ENCODE measurements at places on chromosomes 7 and 10. TPM values are rescaled to one million over a fixed set of nuclear protein-coding genes. Genes with fewer than 3 reads are reported as not detected.
A peak's percentile ranks its signal among the peaks of the same experiment; 100 is the strongest.

GRCh38 chr7:132723506-132724081, 147.3 kb upstream of the PLXNA4 start:
- no peak for DNase-seq

DNA sequence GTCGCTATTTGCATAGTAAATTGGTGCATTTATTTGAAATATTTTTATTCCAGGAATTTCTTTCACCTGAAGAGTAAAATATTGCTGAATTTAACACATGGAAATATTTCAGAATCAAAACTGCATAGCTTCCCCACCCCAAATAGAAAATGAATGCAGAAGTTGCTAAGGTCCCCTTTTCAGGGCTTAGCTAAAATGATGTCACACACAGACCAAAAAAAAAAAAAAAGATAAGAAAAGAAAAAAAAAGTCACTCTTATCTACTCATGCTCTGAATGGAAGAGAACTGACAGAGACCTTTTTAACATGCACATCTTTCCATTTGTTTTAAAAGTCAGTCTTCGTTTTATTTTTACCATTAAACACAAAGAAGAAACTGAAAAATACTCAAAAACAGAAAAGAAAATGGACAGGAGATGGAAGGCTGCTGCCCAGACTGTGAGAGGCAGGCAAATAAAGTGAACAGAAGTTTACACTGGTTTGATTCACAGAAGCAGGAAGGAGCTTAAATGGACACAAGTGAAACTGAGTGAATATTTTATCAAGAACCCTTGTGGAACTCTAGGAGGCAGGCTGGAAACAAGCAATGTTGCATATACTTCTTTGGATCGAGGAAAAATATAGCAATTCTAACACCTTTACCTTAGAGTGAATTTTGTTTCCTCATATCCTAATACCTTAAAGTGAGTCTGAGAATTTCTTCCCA, 32.0 kb downstream of the PSMC2 start:
- DNase-seq: no peak

- no peak for DNase-seq
Observed at GRCh38 chr10:101458869-101459268, 104.9 kb downstream of the BTRC start.

DNA sequence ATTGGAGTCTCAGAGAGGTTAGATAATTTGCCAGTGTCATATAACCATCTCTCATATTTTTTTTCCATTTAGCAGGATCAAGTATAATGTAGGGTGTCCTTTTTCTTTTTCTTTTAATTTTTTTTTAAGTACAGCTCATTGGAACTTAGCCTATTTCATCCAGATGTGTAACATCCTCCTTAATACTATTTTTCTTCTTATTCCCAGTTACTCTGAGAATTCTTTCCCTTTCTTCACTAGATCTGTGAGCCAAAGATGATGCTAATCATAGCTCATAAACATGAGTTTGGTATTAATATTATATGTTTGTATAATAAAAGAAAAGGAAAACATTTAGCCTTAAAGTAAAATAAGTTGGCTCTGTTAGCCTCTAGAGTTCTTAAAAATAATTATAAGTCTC, 32.8 kb downstream of the PPP1R9A start:
- DNase-seq: no peak

Gene VSIR
- 55.2 TPM for total RNA-seq

Gene CD36
- total RNA-seq: 726 TPM

Gene TMEM229A
- 0.34 TPM for total RNA-seq

DNA sequence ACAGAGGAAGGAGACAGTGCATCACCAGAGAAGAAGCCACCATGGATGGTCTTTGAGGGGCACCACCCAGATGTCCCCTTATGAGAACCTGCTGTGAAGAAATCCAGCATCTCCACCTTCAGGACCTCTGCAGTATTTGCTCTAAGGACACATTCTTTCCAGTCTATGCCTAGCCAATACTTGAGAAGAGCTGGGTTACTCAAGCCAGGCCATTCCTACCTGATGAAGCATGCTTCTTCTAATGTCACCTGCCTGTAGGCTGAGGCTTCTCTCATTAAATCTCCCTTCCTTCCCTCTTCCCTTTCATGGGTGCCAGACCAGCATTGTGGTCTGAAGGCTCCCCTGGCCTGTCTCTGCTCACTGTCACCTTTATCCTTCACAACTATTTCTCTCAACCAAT, 654.5 kb upstream of the AUTS2 start:
- DNase-seq: no peak

Gene PROSER2
- 8.2 TPM for total RNA-seq

GRCh38 chr7:66039094-66039670, 36.4 kb upstream of the ASL start:
- DNase-seq: no peak

Gene HMX3
- not detected for total RNA-seq

DNA sequence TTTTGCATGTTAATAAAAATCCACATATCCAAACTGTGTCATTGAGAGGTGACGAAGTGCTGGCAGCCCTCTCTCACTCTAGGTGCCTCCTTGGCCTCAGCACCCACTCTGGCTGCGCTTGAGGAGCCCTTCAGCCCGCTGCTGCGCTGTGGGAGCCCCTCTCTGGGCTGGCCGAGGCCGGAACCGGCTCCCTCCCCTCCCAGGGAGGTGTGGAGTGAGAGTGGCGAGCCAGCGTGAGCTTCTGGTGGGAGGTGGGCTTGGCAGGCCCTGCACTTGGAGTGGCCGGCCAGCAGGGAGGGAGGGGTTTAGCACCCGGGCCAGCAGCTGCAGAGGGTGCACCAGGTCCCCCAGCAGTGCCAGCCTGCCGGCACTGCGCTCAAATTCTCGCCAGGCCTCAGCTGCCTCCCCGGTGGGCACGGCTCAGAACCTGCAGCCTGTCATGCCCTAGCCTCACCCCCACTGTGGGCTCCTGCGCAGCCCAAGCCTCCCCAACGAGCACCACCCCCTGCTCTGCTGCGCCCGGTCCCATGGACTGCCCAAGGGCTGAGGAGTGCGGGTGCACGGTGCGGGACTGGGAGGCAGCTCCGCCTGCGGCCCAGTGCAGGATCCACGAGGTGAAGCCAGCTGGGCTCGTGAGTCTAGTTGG, 11.1 kb downstream of the YAE1 start:
- DNase-seq: no peak

DNA sequence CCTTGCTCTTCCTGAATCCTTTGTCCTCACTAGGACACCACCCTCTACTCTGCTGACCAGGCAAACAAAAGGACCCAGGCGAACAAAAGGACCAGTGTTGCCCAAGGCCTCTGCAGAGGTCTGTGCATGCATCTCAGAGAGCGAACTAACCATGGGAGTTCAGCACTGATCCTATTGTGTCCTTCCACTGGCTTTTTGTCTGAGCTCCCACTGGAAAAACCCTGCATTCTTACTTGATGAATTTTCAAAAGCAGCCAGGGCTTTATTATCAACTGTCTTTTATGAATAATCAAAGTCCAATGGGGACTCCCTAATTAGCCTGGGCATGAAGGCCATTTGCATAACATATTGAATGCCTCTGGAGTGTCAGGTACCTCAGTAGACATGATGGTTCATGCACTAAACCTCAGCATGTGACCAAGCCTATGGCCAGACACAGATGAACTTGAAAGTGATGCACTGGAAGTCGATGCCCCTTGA, 140.6 kb downstream of the KCNMA1 start:
- DNase-seq: no peak

GRCh38 chr7:4819560-4820404, 42.0 kb downstream of the PAPOLB start:
- peak; percentile 65 for DNase-seq

DNA sequence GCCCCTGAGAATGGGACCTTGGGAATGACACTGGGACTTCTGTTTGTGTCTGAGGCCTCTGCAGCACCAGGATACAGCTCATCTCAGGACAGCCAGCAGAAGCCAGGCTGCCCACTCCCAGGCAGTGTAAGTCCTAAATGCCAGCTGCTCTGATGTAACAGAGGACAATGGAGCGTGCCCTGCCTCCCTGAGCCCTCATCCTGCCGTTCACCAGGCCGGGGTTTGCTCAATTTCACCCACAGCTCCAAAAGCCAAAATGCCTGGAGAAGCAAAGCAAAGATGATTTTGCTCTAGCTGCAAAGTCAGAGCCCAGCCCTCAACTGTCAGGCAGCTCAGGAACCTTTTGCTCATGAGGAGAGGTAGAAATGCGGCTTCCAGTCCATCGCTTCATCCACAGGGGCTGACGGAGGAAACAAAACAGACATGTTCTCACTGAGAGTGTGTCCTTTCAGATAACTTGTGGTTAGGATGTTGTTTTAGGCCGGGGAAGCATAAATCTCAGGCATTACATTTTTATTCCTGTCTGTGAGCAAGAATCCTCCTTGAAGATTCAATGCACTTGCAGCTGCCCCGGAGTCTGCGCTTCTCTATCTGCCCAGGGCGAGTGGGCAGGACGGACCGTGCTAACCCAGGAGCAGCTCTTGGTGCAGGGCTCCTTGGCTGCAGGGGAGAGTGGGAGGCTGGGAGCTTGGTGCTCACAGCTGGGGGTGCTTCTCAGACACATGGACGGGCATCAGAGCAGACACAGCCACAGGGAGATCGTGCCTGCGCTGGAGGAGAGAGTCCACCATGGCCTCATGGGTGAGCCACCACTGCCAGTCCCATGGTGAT, 83.2 kb upstream of the CHST15 start:
- DNase-seq: no peak

GRCh38 chr10:119104654-119105015, 722 bp downstream of the DENND10 start:
- peak; percentile 45 for DNase-seq

- peak; percentile 87 for DNase-seq
Observed at GRCh38 chr10:104254493-104255310, at the start of gene GSTO1. TSS of gene GSTO1 (plus strand) at chr10:104254892. CDS start at chr10:104254929, 37 bp downstream.

DNA sequence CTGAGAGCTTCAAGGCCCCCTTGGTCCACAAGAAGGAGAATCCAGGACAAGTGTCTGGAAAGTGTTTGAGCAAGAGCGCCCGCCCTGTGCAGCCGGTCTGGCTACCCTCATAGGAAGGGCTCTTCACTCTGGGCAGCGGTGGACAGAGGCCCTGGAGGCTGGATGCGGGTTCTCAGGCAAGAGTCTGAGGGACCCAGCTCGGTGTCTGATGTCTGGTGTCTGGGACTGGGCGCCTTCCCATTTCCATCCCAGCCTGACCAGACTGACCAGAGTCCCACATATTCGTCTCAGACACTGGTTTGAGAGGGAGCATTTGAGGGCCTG, 59.8 kb downstream of the HK1 start:
- DNase-seq: no peak

GRCh38 chr10:21196822-21197395, 299.8 kb upstream of the NEBL start:
- peak; percentile 38 for DNase-seq

Measured in lung (tissue), 17 donors.